AML-193 (cell line): ENCODE measurements at places on chromosomes 6 and 20.

DNA sequence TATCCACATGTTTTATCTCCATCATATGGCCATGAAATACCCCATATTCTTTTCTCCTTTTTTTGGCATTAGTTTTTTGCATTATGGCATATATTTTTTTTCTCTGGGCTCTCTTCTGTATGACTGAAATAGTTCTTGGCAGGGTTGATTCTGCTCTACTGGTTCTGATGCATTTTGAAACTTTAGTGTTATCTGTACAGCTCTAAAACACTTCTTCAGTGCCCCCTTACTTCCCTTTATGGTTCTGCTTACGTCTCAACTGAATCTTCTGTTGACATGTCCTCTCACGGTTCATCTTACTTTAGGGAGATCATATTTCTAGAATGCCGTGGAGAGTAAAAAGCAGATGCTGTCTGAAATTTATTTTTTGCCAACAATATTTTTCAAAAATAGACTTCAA, 23.2 kb upstream of the TXNDC5 start:
- no peak for DNase-seq

- no peak for DNase-seq
Measured at GRCh38 chr20:56423211-56423610, 11.2 kb downstream of the CASS4 start.

- peak; percentile 38 for DNase-seq
Measured at GRCh38 chr20:7285918-7286556, 518.6 kb downstream of the BMP2 start.

DNA sequence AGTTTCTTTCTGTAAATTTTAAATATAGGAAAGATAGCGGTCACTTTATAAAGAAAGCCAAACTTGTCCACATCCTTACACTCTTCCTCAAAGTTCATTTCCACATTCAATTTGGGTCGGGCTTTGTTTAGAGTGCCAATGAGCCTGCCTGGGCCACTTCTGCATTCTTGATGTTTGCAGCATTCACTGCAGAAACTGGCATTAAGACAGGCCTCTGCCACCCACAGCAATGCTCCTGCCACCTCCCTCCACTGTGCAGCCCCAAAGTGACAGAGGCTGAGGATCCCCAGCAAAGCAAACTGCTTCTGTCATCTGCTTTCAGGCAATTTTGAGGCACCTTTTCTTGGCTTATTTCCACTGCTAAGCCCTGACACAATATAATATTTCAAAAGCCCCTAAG, 61.2 kb downstream of the TNFAIP3 start:
- DNase-seq, result peak; percentile 89

GRCh38 chr6:16591396-16592222, 169.7 kb downstream of the ATXN1 start:
- DNase-seq, result no peak

DNA sequence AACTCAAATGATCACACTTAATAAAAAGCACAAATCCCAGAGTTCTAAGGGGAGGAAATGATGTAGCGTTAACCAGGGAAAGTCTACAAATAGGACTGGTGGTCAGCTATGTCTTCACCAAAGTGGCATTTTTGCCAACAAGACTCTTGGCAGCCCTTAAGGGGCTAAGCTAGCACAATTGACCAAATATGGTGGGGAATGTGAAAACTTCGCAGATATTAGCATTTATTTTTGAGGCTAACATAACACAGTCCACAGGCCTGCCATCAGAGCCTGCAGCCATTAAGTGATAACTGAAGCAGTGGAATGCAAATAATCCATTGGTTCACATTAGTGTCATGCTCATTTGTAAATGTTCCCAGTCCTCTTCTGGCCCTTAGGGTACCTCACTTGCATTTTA, 274.6 kb downstream of the FOXC1 start:
- DNase-seq, result no peak

- DNase-seq, result no peak
Measured at GRCh38 chr20:50309280-50309763, 118.7 kb downstream of the CEBPB start.

DNA sequence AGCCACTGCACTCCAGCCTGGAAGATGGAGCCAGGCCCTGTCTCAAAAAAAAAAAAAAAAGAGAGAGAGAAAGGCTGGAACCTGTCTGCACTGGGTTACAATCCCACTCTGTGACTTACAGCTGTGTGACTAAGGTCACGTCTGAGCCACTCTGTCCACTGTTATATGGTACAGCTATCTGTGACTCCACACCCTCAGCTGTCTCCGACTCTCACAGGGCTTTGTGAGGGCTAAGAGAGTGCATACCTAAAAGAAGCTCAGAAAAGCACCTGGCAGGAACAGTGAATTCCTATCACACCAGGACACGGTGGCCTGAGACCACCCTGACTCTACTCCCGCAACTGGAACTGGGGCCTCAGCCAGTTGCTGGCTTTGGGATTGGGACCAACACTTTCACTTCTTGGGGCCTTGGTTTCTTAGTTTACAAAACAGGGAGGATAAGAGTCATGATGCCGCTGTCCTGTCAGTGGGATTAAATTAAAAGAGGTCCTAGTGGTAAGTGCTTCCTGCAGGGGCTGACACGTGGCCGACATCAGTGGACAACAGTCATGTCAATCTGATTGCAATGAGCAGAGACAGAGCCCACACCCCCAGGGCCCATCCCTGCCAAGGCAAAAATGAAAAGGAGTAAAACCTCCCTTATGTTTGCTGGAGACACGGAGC, 5.7 kb upstream of the CD93 start:
- no peak for DNase-seq

DNA sequence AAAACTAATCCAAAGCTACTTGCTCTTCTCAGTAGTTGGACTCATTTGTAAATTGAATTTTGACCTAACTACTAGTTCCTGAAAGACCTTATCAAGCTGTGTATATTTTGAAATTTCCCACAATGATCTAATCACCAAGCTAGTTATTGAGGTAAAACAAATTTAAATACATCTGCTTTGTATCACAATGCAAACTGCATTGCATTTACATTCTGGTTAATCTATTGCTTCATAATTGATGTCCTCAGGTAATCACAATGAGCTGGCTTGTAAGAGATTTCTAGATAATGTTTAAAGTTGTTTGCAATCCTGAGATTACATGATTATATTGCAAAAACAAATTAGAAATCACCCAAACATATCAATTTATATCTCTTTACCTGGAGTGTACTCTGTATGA, 848.8 kb downstream of the HACE1 start:
- DNase-seq, result no peak

DNA sequence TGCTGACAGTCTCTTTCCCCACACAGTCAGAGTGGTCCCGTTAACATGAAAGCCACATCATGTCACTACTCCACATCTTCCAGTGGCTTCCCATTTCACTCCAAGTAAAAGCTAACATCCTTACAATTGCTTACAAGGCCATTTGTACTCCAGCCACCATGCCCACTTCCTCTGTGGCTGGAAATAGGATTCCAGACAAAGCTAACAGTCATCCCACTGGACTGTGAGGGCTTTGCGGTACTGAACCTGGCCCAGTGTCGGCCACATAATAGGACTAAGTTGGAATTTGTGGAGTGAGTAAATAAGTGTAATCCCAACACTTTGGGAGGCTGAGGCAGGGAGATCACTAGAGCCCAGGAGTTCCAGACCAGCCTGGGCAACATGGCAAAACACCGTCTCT, 10.9 kb downstream of the CCM2L start:
- DNase-seq, result no peak

DNA sequence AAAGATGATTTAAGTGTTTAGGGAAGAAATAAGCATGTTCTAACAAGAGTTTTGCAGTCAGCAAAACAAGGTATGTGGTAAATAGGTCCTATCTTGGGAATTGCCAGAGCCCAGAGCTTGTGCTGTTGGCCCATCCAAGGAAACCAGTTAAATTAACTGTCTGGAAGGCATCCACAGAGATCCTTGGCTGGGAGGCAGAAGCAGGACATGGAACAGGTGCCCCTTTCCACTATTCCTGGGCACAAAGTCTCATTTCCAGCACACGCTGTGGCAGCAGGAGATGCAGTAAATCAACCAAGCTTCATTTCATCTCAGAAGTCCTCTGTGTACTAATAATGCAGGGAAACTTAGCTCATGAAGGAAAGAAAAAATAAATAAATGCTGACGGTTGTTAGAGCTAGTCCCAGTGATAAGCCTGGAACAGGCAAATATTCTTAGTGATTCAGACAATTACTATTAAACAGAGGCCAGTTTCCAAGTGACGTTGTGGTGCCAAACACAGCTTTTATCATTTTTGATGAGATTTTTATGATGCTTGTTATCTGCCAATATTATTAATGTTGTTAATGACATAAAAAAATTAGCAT, 39.8 kb upstream of the SNAP25 start:
- no peak for DNase-seq

- DNase-seq, result peak; percentile 86
Measured at GRCh38 chr6:79949233-79949632, 1.9 kb upstream of the ELOVL4 start.

DNA sequence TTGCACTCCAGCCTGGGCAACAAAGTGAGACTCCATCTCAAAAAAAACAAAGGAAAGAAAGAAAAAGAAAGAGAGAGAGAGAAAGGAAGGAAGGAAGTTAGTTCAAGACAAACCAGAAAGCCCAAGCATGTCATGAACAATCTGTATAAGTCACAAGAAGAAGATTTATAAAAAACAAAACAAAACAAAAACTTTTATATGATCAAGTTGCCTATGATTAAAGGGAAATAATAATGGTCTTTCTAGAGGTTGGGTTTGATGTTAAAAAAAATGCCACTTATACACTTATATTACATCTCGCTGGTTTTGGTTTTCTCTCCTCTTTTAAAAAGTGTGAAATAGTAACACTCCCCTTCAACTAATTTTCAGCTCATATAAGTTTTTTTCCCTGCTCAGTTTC, 146.2 kb upstream of the CARMIL1 start:
- DNase-seq, result no peak

DNA sequence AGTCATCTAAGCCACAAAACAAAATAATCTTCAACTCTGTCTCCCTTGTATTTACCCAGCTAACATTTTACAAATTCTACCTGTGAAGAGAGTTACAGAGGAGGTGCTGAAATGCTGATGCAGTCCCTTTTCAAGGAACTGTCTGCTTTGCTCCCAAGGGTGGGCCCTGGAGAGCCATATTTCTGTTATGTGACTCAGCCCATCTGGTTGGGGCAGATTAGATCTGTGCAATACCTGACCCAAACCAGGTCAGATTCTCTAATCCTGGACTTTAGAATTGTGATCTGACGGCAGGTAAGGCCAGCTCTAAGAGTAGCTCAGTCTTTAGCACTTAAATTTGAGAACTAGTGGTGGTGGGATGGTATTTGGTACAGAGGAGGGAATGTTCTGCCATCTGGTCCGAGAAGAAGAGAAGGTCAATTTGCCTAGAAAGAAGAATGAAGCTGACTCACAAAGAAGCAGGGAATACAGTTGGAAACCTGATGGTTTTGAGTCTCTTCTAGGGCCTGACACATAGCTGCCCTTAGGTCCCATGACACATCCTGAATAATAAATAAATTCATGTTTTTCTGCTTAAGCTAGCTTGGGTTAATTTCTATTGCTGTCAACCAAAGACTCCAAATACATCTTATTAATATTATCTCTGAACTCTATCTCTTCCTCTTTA, 8.1 kb downstream of the ZNF311 start:
- no peak for DNase-seq

- no peak for DNase-seq
Measured at GRCh38 chr6:16129623-16130401, 926 bp downstream of the MYLIP start.

DNA sequence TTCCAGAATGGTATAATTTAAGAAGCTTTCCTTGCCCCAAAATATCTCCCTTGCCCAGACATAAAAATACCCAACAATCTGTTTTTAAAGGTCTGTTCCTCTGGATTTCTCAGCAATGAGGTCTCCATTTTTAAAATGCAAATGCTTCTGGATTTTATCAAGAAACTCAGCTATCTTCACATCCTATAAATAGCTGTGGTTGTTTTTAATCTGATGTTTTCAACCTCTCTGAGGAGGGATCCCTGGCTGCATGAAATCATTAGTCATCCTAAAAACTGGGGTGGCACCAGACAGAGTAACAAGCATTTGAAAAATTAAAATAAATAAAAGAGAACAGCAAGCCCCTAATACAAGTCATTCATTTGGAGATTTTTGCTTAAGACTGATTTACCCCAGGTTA, 168.5 kb upstream of the ID4 start:
- no peak for DNase-seq

GRCh38 chr6:113684382-113684901, 172.7 kb upstream of the MARCKS start:
- DNase-seq, result no peak

DNA sequence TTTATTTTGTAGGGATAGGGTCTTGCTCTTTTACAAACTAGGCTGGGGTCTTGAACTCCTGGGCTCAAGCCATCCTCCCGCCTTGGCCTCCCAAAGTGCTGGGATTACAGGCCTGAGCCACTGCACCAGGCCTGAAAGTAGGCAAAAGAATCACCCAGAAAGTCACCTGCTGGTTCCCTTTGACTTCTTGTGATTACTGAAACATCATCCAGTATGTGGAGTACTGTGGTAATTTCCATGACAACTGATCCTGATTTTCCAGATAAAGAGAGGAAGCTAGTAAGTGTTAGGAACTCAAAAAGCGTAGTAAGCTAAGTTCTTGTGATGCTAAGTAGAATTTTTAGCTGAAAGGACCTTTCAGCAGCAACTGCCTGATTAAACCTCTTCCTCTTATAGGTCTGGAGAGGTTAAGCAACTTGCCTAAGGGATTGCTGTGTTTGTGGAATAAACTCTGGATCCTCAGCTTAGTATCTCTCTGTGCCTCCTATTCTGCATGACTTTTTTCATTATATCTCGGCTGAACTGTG, 16.8 kb downstream of the RALY start:
- DNase-seq, result peak; percentile 61

DNA sequence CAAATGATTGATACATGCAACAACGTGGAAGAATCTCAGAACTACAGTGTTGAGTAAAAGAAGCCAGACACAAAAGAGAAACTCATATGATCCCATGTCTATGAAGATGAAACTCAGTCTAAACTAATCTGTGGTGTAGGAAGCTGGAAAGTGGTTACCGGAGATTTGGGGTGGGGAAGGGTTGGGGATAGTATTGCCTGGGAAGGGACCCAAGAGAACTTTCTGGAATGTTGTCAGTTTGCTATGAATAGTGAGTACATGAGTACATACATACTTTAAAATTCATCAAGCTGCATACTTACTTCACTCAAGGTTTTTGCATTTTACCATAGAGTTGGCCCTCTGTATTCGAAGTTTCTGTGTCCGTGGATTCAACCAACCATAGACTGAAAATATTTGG, 106.0 kb downstream of the SAMD5 start:
- DNase-seq, result no peak

DNA sequence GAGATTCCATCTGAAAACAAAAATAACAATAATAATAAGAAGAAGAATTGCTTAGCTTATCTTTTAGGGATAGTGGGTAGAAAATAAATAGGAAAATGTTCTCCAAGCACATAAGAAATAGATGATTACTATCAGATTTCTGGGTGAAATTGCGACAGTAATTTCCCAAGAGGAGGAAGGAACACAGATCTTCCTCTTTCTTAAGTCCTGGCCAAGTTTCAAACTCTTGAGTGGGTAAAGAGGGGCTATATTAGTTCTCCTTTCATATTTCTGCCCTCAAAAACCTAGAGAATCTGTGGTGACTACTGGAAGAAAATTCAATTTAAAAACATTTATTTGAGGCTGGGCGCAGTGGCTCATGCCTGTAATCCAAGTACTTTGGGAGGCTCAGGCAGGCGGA, 63.7 kb downstream of the PHACTR2 start:
- peak; percentile 97 for DNase-seq
